ENCODE measurements at places on chromosomes 4 and X.

GRCh38 chr4:123587983-123588494 lies 191.4 kb downstream of the SPRY1 start:
- no peak for DNase-seq

DNA sequence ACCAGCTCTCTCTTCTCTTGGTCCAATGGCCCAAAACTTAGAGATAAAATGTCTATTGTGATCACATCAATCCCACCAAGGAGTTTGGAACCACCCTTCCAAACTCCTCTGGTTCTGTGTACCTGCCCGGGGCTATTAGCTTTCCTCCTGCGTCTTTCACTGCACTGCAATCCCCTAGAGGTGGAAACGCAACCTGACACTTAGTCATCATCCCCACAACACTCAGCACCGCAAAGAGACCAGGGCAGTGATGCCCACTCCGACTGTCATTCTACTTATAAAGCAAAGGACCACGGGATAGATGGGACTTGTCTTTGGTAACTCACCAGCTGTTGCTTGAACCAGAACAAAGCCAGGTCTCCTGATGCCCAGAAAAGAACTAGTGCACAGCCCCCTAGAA lies 22.0 kb downstream of the AFAP1 start:
- no peak for DNase-seq

DNA sequence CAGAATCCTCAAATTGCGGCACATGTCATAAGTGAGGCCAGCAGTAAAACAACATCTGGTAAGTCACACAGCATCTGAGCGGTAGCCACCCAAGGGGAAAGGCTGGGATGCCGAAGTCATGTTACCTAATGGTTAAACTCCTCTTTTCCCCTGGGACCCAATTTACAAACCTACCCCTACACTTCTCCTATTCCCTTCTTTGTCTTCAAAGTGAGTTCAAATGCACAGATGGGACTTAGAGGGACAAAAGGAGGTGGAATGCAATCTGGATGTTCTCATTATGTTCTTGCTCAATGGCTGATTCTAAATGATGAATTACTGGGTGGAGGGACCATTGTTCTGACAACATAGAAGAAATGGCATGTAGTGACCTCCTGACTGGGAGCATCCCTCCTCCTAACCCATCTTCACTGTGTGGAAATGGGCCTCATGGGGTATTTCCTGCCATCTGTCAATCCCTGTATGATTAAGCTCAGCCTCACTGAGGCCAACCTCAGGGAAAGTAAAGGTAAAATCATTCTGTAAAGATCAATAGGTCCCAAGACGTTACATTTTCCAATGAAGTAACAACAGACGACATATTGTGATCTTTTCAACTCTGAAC lies 8.5 kb downstream of the CD40LG start:
- no peak for DNase-seq

GRCh38 chr4:68399306-68399705 lies 48.0 kb upstream of the TMPRSS11E start:
- no peak for DNase-seq

- no peak for DNase-seq
Observed at GRCh38 chrX:13565511-13565910, 3.9 kb upstream of the EGFL6 start.

GRCh38 chr4:10102474-10103332 lies 13.9 kb downstream of the WDR1 start:
- no peak for DNase-seq

GRCh38 chrX:68440442-68440841 lies 7.1 kb upstream of the OPHN1 start:
- no peak for DNase-seq

GRCh38 chr4:41399231-41399630 lies 138.7 kb upstream of the LIMCH1 start:
- DNase-seq: no peak

GRCh38 chrX:66756717-66757116 lies 117.8 kb upstream of the EDA2R start:
- no peak for DNase-seq

DNA sequence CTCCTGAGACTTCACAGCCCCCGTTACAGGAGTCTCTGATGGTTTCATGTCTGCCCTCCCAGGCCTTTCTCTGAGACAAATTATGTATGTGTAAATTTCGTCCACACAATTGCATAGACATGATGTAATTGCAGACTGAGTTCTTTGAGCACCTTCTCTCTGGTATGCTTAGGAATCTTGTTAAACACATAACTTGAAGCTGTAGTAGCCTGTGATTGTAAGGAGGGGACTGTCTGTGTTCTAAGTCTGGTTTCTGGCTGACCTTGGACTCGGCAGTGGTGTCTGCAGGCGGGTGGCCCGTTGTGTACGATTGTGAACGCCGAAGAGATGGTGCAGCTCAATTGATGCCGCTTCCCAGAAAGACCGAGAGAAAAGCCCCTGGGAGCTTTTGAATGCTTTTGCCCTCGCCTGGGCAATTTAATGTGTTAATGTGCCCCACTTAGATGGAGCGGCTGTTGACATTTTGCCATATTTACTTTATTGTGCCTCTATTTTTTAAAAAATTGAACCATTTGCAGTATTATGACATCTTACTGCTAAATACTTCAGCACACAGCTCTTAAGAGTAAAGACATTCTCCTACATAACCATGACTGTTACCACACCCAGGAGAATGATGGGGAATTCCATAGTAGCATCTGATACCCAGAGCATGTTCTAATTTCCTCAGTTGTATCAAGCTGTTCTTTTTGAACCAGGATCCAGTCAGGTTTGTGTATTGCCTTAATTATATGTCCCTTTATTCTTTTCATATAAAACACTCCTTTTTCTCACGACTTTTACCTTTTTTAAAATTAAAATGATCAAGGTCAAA lies 58.4 kb upstream of the TADA2B start:
- no peak for DNase-seq

DNA sequence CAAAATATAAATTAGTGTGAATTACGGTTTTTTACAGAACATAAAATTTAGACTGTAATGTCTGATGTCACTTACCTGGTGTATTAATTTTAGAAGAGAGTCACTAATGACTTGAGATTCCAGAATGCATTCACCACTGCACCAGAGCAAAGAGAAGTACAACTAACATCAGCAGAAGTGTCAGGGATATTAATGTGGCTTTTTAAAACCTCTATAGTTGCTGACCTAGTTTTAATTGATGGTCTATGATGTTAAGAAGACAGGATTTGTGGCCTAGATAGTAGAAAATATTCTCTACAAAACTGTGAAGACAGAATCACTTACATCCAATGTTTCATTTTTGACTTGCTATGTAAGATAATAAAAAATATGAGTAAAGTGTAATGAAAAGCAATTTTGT lies 1181.6 kb downstream of the RAPGEF2 start:
- no peak for DNase-seq

DNA sequence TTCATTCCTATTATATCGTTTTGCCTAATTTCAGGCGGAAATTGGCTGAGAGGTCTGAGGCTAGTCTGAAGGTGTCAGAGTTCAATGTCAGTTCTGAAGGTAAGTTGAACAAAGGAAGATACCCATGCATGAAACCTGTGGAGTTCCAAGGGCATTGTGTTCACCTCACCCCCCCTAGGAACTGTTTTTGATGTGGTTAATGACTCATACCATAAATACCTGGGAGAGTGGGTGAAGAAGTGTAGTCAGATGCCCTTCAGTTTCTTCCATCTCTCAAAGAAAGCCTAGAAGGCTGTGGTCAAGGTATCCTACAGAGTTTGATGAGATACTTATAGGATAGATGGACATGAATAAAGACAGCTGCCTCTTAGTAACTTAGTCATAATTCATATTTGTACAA lies 2.7 kb downstream of the UTP14A start:
- DNase-seq: no peak

- no peak for DNase-seq
Observed at GRCh38 chrX:104721854-104722253, 155.9 kb downstream of the IL1RAPL2 start.

GRCh38 chr4:107876099-107876498 lies 51.4 kb downstream of the SGMS2 start:
- DNase-seq: no peak

DNA sequence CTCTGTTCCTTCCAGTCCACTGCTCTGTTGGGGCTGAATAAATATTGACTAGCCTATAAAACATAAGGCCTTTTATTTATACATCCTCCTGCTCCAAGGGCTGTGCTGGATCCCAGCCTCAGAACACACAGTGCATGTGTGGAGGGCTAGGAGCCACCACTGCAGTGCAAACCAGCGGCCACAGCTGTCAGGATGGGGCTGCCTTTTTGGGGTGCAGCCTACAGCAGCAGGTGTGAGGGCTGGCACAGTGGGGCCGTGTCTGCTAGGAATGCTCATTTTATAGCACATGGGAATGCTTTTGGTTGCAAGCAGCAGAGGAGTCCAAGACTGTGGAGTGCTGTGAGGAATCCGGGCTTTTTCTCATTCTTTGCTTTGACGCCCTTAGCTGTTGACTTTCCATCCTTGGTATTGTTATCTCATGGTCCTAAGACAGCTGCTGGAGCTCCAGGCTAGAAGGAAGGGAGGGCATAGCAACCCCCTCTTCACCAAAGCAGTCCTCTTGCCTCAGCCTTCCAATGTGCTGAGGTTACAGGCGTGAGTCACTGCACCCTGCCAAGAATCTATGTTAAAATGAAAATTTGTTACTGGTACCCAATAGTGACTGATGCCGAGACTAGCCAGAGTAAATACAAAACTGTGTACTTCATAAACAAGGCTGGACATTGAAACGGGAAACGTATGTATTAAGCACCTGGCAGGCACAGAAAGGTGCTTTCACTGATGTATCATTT lies 334.3 kb upstream of the GATB start:
- DNase-seq: no peak

- DNase-seq: no peak
Observed at GRCh38 chr4:154439224-154439623, 52.4 kb downstream of the DCHS2 start.

DNA sequence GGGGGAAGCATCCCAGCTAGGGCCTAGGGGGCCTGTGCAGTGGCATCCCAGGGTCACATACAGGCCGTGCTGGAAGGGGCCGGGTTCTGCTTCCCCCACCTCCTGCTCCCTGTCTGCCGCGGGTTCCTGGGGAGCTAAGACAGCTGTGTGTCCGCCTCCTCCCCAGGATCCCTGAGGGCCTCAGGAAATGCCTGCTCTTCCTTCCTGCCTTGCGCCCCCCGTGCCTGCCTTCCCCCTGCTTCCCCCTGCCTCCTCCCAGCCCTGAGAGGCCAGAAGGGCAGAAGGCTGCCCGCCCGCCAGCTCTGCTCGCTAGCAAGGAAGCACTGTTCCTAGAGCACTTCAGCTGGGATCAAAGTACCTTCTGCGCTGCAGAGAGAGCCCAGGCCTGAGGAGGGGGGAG lies 2.9 kb upstream of the BGN start:
- no peak for DNase-seq

GRCh38 chr4:121784401-121784800 lies 16.7 kb upstream of the EXOSC9 start:
- DNase-seq: no peak

DNA sequence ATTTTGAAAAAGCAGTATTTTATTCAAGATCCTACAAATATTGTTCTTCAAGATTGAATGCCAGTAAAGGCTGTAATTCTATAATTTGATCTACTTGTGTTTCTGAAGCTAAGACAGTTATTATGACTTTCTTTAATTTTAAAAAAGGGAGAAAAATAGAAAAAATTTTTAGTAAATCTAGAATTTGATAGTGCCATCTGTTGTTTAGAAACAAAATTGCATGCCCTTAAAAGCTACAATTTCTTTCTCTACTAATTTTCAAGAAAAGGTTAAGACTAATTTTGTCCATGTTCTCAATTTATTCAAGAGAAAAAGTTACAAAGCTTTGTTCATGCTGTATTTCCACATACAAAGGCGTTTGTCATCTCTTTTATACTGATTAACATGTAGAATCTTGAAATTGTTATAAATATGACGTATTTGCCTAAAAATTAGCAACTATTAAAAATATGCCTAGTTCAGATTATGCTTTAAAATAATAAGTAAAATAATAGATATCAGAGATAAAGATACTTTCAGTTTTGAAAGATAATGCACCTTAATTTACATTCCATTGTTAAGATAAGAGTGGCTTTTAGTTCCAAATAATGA lies 25.6 kb upstream of the MMRN1 start:
- no peak for DNase-seq

GRCh38 chrX:76802708-76803107 lies 375.2 kb downstream of the MAGEE1 start:
- DNase-seq: no peak

DNA sequence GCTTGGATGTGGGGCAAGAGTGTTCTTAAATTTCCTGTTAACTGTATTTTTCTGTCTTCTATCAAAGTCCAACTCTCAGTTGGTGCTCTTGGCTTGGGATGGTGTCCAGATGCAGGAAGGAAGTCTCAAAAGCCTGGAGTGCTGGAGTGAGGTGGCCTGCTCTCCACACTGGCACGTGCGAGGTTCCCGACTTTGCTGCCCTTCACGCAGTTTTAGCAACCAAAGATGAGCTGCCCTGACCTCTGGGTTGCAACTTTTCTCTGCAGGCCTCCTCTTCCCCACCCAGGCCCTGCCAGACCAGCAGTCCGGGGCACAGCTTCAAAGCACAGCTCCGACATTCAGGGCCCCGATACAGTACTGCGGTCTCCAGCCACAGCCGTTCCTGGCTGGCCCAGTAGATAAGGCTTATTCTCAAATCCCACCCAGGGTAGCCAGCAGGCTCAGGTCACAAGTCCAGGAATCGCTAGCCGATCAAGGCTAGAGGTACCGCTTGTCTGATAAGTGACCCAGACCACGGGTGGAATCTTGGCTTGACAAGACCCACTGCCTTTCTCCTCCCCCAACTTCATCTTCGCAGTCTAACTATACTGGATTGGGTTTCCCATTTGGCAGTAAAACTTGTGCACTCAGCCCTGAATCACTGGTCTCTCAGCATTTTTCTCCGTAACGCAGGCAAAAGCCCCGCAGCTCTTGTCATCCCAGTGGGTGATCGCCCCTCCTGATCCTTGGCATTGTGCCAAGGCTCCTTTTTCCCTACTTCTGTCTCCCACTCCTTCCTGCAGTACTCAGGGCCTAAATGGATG lies 21.8 kb upstream of the JADE1 start:
- no peak for DNase-seq

GRCh38 chrX:148991502-148991901 lies 491.1 kb downstream of the AFF2 start:
- no peak for DNase-seq

GRCh38 chrX:113399506-113400192 lies 559.0 kb upstream of the AMOT start:
- DNase-seq: no peak

- DNase-seq: no peak
Observed at GRCh38 chr4:27278615-27279375, 418.2 kb downstream of the STIM2 start.
